ENCODE measurements at places on chromosomes 2 and 18.

DNA sequence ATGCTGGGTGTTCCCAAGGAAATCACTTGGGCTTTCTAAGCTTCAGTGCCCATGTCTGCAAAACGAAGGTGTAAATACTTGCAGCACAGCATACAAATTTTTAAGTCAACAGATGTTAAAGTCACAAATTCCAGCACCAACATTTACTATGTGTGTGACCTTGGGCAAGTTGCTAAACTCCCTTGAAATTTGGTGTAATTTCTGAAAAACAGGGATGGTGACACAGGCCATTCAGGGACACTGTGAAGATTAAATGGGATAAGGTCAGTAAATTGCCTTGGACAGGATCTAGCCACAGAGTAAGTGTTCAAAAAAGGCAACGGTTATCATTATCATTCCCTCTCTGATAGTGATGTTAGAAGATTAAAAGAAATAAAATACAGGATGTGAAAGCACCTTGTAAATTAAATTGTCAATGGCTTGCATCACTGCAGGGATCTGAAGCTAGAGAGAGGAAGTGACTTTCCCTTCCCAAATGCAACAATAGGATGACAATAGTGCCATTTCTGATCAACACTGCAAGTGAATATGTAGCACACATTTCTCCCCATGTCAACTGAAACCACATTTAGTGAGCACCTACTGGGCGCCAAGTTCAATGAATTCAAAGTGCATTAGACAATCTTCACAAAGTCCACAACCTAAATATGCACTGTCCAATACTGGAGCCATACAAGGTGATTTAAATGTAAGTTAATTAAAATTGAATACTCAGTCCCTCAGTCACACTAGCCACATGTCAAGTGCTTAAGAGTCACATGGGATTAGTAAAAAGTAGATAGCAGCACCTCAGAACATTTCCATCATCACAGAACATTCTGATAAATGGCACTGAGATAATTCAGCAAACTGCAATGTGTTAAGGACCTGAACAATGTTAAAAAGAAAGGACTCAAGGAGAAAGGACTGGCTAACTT lies 81.2 kb downstream of the STK39 start:
- no peak for DNase-seq

- no peak for DNase-seq
Observed at GRCh38 chr18:51726614-51727013, 529.1 kb upstream of the MEX3C start.

GRCh38 chr2:218367415-218368149 lies 10.9 kb downstream of the CATIP start:
- peak; percentile 56 for DNase-seq

GRCh38 chr18:59070181-59070912 lies 69.3 kb upstream of the SEC11C start:
- peak; percentile 83 for DNase-seq

DNA sequence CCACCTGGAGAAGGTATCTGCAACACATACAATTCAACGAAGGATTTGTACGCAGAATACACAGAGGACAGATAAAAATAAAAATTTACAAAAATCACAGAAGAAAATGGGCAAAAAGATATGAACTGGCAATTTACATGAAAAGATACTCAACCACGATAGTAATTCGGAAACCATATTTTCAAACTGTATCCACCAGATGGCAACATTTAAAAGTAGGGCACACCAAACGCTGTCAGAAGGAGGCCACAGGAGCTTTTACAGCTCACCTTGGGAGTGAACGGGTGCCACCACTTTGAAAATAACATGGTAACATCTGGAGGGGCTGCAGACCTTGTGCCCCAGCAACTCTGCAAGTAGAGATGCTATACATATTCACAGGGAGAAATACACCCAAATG lies 9.8 kb downstream of the KIF1A start:
- no peak for DNase-seq

GRCh38 chr2:126889071-126889470 lies 9.6 kb upstream of the TEX51 start:
- DNase-seq: no peak

DNA sequence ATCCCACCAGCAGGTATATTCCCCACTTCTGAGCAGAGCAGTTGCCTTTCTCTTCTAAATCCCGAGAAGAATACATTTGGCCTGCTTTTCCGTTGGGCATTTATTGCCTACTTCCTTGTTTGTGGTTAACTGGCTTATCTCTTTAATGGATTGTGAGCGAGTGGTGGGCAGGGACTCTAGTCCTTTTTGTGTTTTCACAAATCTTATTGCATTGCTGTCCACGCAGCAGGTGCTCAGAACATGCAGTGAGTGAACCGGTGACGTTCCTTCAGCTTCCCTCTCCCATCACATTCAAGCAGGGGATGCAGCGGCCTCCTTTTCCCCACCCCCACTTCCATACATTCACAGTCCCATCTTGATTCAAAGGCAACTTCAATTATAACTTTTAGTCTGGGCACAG lies 28.9 kb upstream of the GAREM2 start:
- DNase-seq: no peak

- no peak for DNase-seq
Observed at GRCh38 chr2:126661702-126662500, 5.9 kb downstream of the GYPC start.

- no peak for DNase-seq
Observed at GRCh38 chr2:99550368-99550767, 60.6 kb upstream of the REV1 start.

DNA sequence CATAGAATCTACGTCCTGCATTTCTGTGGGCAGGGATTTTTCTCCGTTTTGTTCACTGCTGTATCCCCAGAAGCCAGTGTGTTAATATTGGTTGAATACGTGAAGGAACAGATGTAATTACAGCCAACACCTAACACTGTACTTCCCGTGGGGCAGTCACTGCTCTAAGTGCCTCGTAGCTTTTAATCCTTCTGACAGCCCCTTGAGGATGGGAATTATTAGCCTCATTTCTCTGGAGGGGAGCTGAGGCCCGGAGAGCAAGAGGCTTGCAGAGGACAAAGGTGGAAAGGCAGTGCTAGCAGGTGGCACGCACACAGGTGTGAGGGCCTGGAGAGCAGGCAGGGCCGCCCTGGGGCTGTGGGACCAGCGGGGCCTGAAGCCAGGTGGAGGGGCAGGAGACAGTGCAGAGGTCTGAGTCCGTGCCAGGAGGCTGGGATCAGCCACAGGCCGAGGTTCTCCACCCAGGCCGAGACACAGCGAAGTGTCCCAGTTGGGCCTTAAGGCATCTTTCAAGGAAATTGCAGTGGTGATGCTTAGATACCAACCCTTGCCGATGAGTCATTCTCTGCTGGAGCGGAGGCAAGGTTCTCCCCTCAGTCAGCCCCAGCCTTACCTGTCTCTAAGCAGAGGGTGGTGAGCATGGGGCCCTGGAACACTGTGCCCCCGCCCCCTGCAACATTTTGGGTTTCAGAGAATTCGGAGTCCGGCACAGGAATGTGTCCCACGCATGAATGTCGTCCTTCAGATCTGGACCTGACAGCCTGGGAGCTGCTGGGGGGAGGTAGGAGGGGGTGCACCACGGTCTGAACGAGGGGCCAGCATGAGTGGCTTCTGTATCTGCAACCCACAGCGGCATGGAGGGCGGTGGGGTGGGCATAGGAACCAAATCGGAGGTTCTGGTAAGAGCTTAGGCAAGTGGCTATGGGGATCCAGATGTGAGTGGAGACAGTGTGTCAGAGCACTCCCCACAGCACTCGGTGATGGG lies 122.6 kb downstream of the GBX2 start:
- DNase-seq: no peak

DNA sequence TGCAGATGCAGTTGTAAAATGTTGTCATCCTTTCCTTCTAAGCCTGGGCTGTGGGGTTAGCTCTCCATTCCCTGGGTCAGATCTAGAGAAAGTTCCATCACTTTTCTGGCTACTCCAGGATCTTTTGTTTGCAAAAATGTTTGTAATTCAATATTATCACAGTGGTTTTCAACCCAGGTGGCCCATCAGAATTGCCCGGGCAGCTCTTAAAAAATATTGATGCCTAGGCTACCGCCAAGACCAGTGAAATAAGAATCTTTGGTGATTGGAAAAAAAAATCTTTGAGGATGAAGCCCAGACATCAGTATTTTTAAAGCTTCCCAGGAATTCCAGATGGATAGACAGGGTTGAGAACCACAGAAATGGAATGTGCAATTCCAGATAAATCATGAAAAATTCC lies 232.5 kb upstream of the SPRED2 start:
- DNase-seq: no peak

GRCh38 chr18:27057519-27058234 lies 127.4 kb downstream of the CHST9 start:
- DNase-seq: no peak

- DNase-seq: no peak
Observed at GRCh38 chr2:235493775-235494715, at the start of gene AGAP1. Gene AGAP1, plus strand, starts transcription at chr2:235494043.

DNA sequence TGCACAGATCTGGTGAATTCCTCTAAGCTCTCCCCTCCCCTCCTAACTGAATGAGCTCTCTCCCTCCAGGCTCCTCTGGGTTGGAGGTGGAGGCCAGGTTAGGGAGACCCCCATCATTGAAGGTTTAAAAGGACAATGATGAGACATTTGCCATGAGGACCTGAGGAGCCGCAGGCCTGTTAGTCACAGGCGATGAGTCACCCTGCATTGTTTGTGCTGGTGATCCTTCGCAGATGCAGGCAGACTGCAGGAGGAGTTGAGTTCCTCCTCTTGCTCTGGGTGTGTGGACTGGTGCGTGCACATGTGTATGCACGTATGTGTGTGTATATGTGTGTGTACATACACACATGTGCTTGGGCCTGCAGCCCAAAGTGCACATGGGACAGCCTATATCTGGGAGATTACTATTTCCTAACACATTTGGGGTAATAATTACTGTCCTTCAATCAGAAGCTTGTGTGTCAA lies 42.0 kb downstream of the MCFD2 start:
- peak; percentile 20 for DNase-seq

- no peak for DNase-seq
Observed at GRCh38 chr18:23136326-23137096, 1.2 kb downstream of the CABLES1 start.

DNA sequence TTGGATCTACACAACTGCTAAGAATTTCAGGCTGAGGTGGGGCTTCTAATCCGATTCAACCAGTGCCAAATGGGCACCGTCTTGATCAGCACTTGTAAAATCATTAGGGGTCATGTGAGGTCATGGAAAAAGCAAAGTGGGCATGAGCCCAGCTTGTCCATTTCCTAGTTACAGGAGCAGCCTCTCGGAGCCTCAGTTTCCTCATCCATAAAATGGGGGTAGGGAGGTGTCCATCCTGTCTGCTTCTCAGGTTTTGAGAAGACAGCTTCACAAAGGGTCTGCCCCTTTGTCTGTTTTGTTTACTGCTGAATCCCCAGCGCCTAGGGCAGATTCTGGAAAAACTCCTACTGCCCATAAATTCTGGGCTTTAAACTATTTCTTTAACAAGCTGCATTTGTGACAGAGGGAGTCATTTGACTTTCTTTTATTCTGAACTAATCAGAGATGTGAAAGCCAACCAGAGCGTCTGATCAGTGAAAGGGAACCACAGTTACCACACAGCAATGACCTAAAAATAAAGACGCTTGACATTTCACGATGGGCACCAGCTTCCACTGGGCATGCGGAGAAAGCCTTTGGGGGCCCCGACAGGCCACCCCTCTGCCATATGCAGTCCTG lies 38.9 kb downstream of the DNMT3A start:
- DNase-seq: no peak

GRCh38 chr18:79581406-79581805 lies 98.2 kb upstream of the CTDP1 start:
- DNase-seq: no peak

DNA sequence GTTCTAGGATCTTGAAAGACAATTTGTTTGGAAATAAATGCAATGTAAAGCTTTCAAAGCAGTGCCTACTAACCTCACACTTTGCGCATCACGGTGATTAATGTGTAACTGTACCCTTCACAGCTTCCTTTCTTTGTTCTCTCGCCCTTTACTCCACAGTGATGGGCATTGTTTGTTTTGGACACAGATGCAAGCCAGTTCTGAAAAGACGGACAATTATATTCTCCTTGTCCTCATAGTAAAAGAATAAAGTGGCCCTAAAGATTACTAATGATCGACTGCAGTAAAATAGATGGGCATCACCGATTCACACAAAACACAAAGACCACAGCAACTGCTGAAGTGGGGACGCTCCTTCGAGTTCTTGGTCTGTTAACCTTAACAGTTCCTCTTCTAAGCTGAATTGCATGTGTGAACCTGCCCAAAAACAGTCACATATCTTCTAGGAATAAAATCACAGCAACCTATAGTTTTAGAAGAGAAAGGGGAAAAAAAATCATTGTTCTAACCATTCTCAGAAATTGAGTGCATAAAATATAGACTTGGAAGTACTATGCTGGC lies 7.7 kb downstream of the L3MBTL4 start:
- DNase-seq: no peak

DNA sequence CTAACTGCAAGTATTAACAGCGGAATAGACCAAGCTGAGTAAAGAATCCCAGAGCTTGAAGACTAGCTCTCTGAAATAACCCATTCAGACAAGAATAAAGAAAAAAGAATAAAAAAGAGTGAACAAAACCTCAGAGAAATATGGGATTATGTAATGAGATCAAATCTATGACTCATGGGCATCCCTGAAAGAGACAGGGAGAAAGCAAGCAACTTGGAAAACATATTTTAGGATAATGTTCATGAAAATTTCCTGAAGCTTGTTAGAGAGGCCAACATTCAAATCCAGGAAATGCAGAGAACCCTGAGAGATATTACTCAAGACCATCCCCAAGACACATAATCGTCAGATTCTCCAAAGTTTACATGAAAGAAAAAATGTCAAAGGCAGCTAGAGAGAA lies 17.3 kb downstream of the PFN4 start:
- DNase-seq: no peak

DNA sequence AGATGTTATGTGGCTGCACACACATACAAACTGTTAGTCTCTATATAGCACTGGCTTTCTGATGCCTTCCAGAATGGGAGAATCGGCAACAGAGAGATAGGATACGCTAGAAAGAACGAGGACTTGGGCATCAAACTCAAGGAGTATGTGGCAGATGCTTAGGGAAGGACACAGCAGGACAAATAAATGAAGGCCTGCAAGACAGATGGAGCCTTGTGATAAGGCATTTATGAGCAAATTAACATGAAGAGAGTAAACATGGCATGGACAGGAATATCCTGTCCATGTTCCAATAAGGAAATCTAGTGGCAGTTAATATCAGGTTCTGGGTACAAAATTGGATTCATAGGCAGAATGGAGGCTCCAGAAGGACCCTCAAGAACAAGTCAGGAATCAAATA lies 136.9 kb downstream of the SLC4A10 start:
- DNase-seq: no peak

- DNase-seq: no peak
Observed at GRCh38 chr2:147348931-147349555, 495.8 kb upstream of the ACVR2A start.

GRCh38 chr2:211133766-211134165 lies 577.4 kb downstream of the CPS1 start:
- DNase-seq: no peak

Measured in activated naive CD4-positive, alpha-beta T cell treated with anti-CD3 and anti-CD28 coated beads, Interleukin-2, amount 50 U/mL, for 16 hours (primary cell).